Muscle of leg (tissue), 16 donors: ENCODE measurements at places on chromosomes 5 and 9. TPM values are rescaled to one million over a fixed set of nuclear protein-coding genes. Genes with fewer than 3 reads are reported as not detected.

Gene SLC34A1
- total RNA-seq = not detected

Gene DND1
- total RNA-seq = 0.31 TPM

Gene SLC6A3
- total RNA-seq = not detected

Gene COL15A1
- total RNA-seq = 186 TPM

Gene PCDHGA11
- 3.1 TPM for total RNA-seq

Gene PTPRD
- 67.2 TPM for total RNA-seq

Gene SPINK4
- 0.31 TPM for total RNA-seq

Gene CA9
- total RNA-seq = 0.49 TPM

Gene ANKDD1B
- 0.98 TPM for total RNA-seq

Gene UBE2QL1
- 0.58 TPM for total RNA-seq

Gene TMEM215
- total RNA-seq = 0.66 TPM

Gene SRA1
- total RNA-seq = 21.1 TPM

Gene TSSK1B
- total RNA-seq = not detected

Gene SGCD
- total RNA-seq = 86.6 TPM

Gene FBXW2
- total RNA-seq = 22.6 TPM

Gene PCDHGB3
- total RNA-seq = 1.7 TPM

Gene SUSD3
- total RNA-seq = 2.6 TPM

Gene SLC27A4
- total RNA-seq = 7.2 TPM

Gene CEMIP2
- total RNA-seq = 19.9 TPM

Gene TMEM252
- 0.09 TPM for total RNA-seq

Gene ARID3C
- total RNA-seq = 0.09 TPM

Gene ATP10B
- total RNA-seq = 0.27 TPM

Gene CTNNA1
- 247 TPM for total RNA-seq

Gene IL17B
- 423 TPM for total RNA-seq

Gene SET
- 385 TPM for total RNA-seq

Gene ZNF883
- total RNA-seq = 4.6 TPM

Gene OGN
- total RNA-seq = 454 TPM

Gene PSAT1
- total RNA-seq = 25.3 TPM

Gene VDAC1
- total RNA-seq = 218 TPM

Gene KIAA0825
- total RNA-seq = 5.6 TPM
